ENCODE measurements at places on chromosomes 1 and 21.

DNA sequence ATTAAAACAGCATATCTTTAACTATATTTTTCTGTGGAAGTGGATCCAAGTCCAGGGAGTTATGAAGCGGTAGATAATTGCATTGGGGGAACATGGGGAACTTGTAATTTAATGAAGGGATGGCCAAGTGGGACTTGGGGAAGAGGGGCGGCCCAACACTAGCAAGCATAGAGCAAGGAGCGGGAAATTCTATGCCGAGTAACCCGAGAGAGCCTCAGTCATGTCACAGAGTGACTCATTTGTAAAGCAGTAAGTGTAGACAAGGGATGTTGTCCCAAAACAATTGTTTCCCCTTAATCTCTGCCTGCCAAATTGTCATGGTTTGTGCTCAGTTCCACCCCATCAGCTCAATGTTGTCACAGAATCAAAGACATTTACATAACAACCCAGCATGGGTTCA is 620.1 kb downstream of the AJAP1 start:
- no peak for DNase-seq

DNA sequence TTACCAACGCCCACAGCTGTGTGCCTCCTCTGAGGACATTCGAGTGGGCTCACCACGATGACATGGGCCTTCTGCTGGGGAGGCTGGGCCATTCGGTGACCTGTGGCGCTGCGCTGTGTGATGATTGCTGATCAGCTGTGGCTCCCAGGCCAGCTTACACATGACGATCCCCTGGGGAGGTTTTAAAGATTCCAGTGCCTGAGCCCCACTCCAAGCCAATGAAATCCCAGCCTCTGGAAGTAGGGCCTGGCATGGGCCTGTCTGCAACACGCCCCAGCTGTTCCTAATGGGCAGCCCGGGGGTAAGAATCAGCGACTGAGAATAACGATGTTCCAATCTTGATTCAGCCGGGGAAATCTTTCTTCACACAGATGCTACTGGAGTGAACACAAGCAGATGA is 153.7 kb downstream of the KCNJ6 start:
- no peak for DNase-seq

DNA sequence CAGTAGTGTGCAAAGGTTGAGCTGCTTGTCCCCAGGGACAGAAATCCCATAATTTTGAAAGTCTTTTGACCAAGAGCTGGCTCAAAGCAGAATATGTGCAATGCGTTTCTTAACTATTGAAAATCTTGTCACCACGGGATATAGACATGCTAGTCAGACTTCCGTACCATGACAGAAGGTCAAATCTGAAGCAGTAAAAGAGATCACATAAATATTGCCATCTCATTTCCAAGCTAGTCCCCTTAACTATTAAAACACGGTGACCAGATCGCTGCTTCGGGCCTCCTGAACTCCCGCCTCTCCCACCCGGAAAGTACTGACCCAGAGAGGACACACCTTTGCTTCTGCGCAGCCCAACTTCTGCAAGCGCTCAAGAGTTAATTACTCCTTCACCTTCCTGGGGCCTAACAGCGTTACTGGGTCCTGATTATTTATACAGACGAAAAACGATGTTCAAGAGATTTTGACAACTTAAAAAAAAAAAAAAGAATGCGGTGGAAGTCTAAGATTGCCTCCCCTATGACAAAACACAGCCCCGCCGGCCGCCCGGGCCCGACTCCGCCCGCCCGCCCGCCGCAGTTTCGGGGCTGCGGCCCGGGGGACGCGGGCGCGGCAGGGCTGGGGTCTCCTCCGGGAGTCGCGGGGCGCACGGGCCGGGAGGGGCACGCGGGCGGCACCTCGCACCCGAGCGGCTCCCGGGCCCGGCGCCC is 692 bp downstream of the SORT1 start:
- no peak for DNase-seq

- DNase-seq, result no peak
These were observed 51.7 kb downstream of the TCP10L start for GRCh38 chr21:32533611-32534010.

GRCh38 chr1:7298749-7299151 is 472.3 kb upstream of the VAMP3 start:
- no peak for DNase-seq

DNA sequence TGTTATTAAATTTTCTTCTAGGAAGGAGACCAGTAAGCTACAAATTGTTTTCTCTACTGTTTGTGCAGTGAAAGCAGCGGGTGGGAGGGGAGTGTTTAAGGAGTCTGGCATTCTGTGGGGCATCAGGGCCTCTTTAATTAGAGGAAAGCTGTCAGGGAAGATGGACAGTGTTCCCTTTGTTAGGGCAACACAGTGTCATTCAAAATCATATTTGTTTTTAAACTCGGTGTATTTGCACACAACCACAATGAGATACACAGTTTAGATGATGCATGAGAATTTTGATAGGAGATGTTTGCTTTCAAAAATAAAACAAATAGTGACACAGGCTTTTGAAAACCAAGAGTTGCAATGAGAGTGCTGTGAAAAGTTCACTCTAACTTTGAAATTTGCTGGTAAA is 15.1 kb upstream of the ST6GALNAC3 start:
- no peak for DNase-seq

All from kidney (tissue), 22 donors.